ENCODE measurements at places on chromosomes 6 and 20. TPM values are rescaled to one million over a fixed set of nuclear protein-coding genes. Genes with fewer than 3 reads are reported as not detected.

The FAXC gene
- not detected for total RNA-seq

The HCK gene
- total RNA-seq = not detected

The TAAR9 gene
- not detected for total RNA-seq

DNA sequence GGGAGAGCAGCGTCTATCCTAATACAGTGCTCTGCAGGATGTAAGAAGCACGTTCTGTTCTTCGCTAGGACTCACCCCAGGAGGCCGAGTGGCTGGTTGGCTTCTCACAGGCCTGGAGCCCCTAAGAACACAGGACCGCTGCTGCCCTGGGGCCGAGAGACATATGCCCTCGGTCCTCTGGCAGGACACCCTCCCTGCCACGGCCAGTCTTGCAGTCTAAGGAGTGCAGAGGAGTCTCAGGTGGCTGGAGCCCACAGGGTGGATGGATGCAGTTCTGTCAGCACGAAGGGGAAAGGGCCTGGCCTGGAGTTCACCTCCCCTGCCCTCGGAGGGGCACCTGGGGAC is 96.5 kb downstream of the SMOC2 start:
- no peak overlapping the region for H3K4me3 ChIP-seq
- H3K27ac ChIP-seq = no peak overlapping the region
- no peak for DNase-seq

DNA sequence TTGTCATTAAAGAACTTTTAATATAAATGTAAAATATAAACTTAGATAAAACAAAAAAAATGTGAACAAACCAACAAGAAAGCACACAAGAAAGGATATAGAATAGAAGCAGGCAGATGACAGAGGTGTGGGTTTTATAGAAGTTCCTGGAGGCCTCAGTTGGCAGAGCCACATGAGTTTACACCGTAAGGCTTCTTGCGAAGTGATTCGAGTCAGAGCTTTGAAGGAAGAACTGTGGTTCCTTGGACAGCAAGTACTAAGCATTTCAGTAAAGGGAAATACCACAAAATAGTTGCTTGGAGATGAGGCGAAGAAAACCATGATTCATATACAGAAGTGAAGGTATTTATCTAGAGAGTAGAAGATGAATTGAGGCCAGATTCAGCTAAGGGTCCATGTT is 207.9 kb upstream of the EYA4 start:
- no peaks in the 10 kb centered on the region for H3K4me1 ChIP-seq
- H3K4me3 ChIP-seq = no peak overlapping the region
- H3K27ac ChIP-seq = no peak overlapping the region
- no peaks in the 10 kb centered on the region for H3K36me3 ChIP-seq
- no peak for DNase-seq

- peak; percentile 61 for DNase-seq
- peaks cover 2% of the 10 kb centered on the region for H3K27me3 ChIP-seq
- no peaks in the 10 kb centered on the region for H3K36me3 ChIP-seq
- H3K27ac ChIP-seq = peak overlapping the region; percentile 47
- H3K4me3 ChIP-seq = no peak overlapping the region
Measured at GRCh38 chr6:55868771-55869479, 6.5 kb downstream of the BMP5 start.

- H3K4me1 ChIP-seq = peaks cover 17% of the 10 kb centered on the region
- peaks cover 5% of the 10 kb centered on the region for H3K36me3 ChIP-seq
- peak overlapping the region; percentile 27 for H3K27ac ChIP-seq
- DNase-seq = peak; percentile 71
- H3K4me3 ChIP-seq = no peak overlapping the region
Measured at GRCh38 chr20:58219342-58219700, 9.1 kb downstream of the ANKRD60 start.
